Tracheal epithelial cell (primary cell): ENCODE measurements at places on chromosomes 13 and 19. TPM values are rescaled to one million over a fixed set of nuclear protein-coding genes. Genes with fewer than 3 reads are reported as not detected.

Gene PPM1N
- total RNA-seq, result 0.64 and 1.4 TPM in 2 replicates

Gene SIGLEC8
- total RNA-seq, result not detected in 2 replicates

Gene SPTBN4
- 0.24 and 0.43 TPM in 2 replicates for total RNA-seq

Gene ZNF571
- 3.6 and 4.9 TPM in 2 replicates for total RNA-seq

Gene GJB6
- total RNA-seq, result 22.4 and 51.8 TPM in 2 replicates
